ENCODE measurements at places on chromosomes 12 and 14. TPM values are rescaled to one million over a fixed set of nuclear protein-coding genes. Genes with fewer than 3 reads are reported as not detected.

Gene WDHD1
- total RNA-seq, result not detected

Gene LRRIQ1
- 0.92 TPM for total RNA-seq

Gene IL31
- not detected for total RNA-seq

Gene LRRK2
- total RNA-seq, result 2.9 TPM

Gene KRT6A
- 83.3 TPM for total RNA-seq

Gene AKAP3
- total RNA-seq, result 0.37 TPM

Gene SLC2A14
- not detected for total RNA-seq

Gene IL23A
- total RNA-seq, result not detected

Gene NYNRIN
- 16.0 TPM for total RNA-seq

Gene SYCP3
- total RNA-seq, result not detected

Gene NELL2
- total RNA-seq, result 3.5 TPM

Gene C1QL4
- total RNA-seq, result not detected

Gene MEG3
- 390 TPM for total RNA-seq

Gene ESR2
- 0.58 TPM for total RNA-seq

Gene TXNRD1
- total RNA-seq, result 89.5 TPM

Gene DENR
- 12.5 TPM for total RNA-seq

Gene DBX2
- not detected for total RNA-seq

Gene COQ5
- 28.8 TPM for total RNA-seq

Gene IFNG-AS1
- not detected for total RNA-seq

Gene ANKRD33
- total RNA-seq, result not detected

Gene PTPRR
- 11.1 TPM for total RNA-seq

Gene SLC7A7
- not detected for total RNA-seq

Gene PPP2R5E
- total RNA-seq, result 18.0 TPM

Gene ARHGEF40
- total RNA-seq, result 31.9 TPM

Measured in stomach (tissue), 19 donors.